ENCODE measurements at places on chromosomes 2 and 18. TPM values are rescaled to one million over a fixed set of nuclear protein-coding genes. Genes with fewer than 3 reads are reported as not detected.
A peak's percentile ranks its signal among the peaks of the same experiment; 100 is the strongest.

DNA sequence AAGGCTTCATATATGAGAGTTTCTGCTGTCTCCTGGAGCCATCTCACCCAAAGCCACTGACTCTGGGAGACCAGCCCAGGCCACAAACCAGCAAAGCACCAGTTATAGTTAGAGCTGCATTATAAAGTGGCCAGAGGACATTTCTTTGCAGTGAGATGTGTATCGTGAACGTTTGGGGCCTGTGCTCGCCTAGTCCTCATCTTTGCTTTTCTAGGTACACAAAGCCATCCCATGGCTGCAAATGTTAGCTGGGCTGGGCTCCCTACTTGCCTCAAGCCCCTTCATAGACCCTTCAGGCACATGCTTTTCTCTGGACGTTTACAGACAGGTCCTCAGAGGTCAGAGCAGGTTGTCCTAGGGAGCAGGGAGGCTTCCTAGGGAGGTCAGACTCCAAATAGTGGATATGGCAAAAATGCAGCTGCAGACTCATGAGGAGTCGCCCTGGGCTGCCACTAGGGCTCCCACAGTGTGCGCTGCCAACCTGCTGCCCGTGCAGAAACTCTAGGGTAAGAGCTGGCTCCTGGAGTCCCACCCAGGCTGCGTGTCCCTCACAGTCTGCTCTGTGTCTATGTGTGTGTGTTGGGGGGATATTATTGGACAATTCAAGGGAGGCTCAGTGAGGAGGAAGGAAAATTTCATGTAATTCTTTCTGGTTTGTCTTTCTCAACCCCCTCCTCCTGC is 141.0 kb downstream of the RPIA start:
- DNase-seq: no peak

DNA sequence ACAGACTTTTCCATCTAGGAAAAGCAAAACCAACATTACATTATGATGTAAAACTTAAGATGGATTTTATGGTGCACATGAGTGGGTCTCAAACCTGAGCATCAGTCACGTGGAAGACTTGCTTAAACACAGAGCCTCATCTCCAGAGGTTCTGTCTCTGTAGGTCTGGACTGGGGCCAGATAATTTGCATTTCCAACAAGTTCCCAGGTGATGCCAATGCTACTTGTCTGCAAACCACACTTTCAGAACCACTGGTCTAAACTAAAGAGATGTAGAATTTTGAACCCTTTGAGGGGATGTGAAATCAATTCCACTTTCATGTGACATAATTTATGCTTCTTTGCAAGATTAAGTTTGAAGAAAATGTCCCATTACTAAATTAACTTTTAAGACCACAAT is 522.8 kb downstream of the MBD2 start:
- no peak for DNase-seq

GRCh38 chr2:162085090-162085891 is 11.3 kb upstream of the DPP4 start:
- DNase-seq: no peak

DNA sequence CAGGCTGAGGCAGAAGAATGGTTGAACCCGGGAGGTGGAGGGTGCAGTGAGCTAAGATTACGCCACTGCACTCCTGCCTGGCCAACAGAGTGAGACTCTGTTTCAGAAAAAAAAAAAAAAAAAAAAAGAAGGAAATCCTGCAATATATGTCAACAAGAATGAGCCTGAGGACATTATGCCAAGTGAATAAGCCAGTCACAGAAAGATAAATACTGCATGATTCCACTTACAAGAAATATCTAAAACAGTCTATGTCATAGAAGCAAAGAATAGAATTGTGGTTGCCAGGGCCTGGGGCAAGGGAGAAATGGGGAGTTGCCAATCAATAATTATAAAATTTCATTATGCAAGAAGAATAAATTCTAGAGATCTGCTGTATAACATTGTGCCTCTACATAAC is 425.8 kb downstream of the NRXN1 start:
- no peak for DNase-seq

GRCh38 chr2:46328291-46328690 is 31.1 kb downstream of the EPAS1 start:
- no peak for DNase-seq

GRCh38 chr18:78321402-78321801 is 658.2 kb upstream of the SALL3 start:
- DNase-seq: no peak

DNA sequence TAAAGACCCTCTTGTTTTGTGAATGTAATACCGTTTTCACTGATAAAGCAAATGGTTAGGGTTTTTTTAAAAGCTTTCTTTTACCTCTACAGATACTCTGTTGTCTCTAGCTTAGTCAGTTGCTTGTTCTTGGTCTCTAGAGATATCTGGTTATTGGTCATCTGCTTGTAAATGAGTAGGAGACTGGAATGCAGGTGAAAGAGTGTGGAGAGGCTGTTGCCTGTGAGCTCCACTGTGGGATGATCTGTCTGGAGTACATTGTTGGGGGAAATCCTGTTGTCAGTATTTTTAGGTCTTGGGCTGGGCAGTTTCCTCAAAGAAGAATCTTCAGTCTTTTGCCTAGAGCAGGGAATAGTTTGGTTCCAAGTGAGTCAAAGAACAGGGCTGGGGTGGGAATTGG is 67.7 kb downstream of the SMCHD1 start:
- no peak for DNase-seq

GRCh38 chr2:240210198-240210965 is 69.9 kb upstream of the OTOS start:
- DNase-seq: no peak

- DNase-seq: no peak
Observed at GRCh38 chr2:232977438-232977971, 35.6 kb downstream of the NGEF start.

GRCh38 chr2:18650221-18650620 is 60.9 kb upstream of the NT5C1B start:
- no peak for DNase-seq

GRCh38 chr18:55500316-55501086 is 87.5 kb downstream of the TCF4 start:
- DNase-seq: no peak

- no peak for DNase-seq
Observed at GRCh38 chr2:8646731-8647461, 35.0 kb upstream of the ID2 start.

DNA sequence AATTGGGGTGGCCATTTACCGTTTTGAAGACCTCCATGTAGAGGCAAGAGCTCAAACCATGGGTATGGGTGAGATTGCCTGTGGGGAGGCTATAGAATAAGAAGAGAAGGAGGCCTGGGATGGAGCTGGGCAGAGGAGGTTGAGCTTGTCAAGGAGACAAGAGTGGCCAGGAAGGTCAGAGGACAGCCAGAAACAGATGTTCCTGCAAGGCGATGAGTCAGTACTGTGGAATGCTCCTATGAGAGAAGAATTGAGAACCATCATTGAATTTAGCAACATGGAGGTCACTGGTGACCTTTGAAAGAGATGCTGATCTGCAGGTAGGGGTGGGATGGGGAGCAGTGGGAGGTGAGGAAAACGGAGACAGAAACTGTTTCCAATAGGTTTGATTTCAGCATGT is 3.5 kb downstream of the ACSL3 start:
- peak; percentile 22 for DNase-seq

GRCh38 chr2:120899771-120900170 is 164.1 kb downstream of the GLI2 start:
- no peak for DNase-seq

DNA sequence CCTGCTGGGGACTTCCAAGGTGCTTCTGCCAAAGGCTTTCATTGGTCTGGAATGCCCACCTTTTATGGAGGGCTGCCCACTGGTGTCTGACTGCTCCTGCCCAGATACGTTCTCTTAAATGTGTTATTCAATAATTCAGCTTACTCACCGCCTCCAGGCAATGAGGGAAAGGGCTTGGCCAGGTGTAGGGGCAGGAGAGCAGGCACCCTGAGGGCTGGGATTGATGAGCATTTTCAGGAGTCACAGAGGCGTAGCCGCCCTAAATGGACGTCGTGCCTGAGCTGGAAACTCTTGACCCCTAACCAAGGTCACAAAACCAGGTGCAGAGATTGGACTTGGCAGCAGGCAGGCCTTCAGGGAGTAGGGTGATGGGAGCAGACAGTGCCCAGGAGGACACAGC is 26.8 kb downstream of the MAL start:
- no peak for DNase-seq

- no peak for DNase-seq
Observed at GRCh38 chr2:72999729-73000725, 71.5 kb downstream of the SFXN5 start.

CRYBA2 gene
- not detected for total RNA-seq

CBLN2 gene
- not detected for total RNA-seq

ALPG gene
- not detected for total RNA-seq

MBP gene
- total RNA-seq: 21.7 TPM

ANKAR gene
- 19.2 TPM for total RNA-seq

WNT10A gene
- total RNA-seq: not detected
